Mammary epithelial cell (primary cell): ENCODE measurements at places on chromosomes 6 and 20. TPM values are rescaled to one million over a fixed set of nuclear protein-coding genes. Genes with fewer than 3 reads are reported as not detected.

Gene PBOV1
- polyA plus RNA-seq = not detected

Gene TRAPPC3L
- 0.18 TPM for polyA plus RNA-seq

- DNase-seq = no peak
Observed at GRCh38 chr6:34468378-34468892, 2.6 kb downstream of the PACSIN1 start.

- DNase-seq = no peak
Observed at GRCh38 chr6:134835993-134836392, 113.9 kb downstream of the ALDH8A1 start.

- DNase-seq = no peak
Observed at GRCh38 chr6:41038205-41038604, 816 bp downstream of the UNC5CL start.
